Left ventricle myocardium inferior (tissue), 1 donor: ENCODE measurements at places on chromosomes 1 and 21. TPM values are rescaled to one million over a fixed set of nuclear protein-coding genes. Genes with fewer than 3 reads are reported as not detected.

HCRTR1 gene
- 0.44 TPM for total RNA-seq

GRCh38 chr1:193241132-193241827, 54.9 kb upstream of the B3GALT2 start:
- DNase-seq = no peak

ATP6V1G3 gene
- total RNA-seq = not detected

DNA sequence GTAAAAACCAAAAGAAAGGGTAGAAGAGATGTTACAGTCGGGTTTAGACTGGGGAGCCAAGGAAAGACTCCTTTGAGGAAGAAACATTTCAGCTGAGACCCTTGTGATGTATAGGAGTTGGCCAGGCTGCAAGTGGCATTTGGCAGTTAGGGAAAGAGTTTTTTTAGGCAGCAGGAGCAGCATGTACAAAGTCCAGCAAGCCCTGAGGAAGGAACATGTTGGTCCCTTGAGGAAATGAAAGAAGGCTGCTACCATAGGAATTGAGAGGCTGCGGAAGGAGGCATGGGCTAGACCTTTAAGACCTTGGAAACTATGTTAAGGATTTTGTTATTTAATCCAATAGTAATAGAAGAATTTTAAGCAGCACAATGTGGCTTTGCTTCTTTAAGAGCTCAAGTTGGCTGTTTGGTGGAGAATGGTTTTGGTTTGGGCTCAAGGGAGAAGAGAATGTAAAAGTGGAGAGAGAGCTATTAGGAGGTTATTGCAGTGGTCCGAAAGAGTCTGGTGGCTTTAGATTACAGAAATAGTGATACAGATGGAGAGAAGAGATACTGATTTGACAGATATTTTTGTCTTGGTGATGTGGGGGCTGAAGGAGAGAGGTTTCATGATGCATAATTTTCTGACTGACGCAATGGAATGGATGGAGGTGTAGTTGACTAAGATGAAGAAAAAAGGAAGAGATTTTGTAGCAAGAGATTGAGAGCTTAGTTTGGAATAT, 26.6 kb downstream of the SMAP2 start:
- no peak for DNase-seq

GRCh38 chr1:115090540-115090939, 1.2 kb upstream of the TSPAN2 start:
- peak; percentile 31 for DNase-seq

GRCh38 chr1:25644962-25645361, 28.4 kb downstream of the MAN1C1 start:
- no peak for DNase-seq

DNA sequence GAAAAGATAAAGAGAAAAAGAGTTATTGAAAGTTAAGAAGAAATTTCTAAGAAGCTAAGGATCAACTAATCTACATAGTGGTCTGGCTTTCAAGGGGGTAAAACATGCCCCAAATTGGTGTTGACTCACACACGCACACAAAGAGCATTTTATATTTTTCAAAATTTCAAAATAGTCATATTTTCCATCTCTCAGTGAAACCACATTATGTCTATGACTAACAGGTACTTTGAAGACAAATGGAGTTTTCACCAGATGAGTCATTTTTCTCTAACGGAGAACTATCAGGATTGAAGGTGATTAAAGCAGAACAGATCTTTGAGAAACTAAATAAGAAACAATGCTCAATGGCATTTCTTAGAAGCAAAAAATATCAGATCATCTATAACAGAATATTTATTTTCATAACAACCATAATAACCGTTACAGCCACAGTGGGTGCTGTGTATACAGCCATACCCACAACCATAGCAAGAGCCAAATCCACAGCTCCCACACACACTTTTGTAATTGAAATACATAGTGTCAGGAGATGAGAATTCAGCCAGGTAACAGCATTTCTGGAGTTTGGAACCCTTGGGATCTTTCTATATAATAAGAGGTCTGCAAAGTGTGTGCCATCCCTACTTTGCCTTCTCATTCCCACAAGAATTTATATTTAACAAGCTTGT, at the start of gene KRTAP21-3:
Gene KRTAP21-3 (minus strand): TSS at position 539 of the 671 bp plus-strand sequence. CDS start 18 bp downstream, at position 521.
- no peak for DNase-seq

- DNase-seq = no peak
Measured at GRCh38 chr1:182054698-182055326, 6.7 kb downstream of the ZNF648 start.
